ENCODE measurements at places on chromosomes 4 and X.
A peak's percentile ranks its signal among the peaks of the same experiment; 100 is the strongest.

DNA sequence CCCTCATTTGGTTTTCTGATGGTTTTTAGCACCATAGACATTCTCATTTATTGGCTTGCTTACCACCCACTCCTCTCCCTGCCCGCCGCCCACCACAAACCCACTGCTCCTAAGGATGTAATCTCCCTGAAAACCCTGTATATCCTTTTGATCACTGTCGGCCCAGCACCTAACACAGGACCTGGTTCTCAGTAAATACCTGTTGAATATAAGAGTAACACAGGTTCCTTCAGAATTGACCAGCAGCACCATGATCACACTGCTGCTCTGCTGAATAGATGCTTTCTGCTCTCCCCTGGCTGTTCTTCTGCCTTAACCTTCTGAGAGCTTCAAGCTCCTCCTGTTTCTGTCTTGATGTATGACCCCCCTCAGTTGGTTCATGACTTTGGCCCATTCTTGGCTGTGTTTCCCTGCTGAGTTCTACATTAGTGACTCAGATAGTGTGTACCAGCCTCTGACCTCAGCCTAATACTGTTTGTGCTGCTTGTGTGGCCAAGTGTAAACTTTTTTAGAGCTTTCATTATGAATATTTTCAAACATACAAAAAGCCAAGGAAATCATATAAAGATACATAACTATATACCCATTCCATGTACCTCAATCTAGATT is 265.3 kb downstream of the FRMPD4 start:
- DNase-seq, result no peak

GRCh38 chr4:13285336-13285735 is 198.8 kb downstream of the RAB28 start:
- no peak for DNase-seq

- DNase-seq, result no peak
Measured at GRCh38 chr4:87053802-87054767, 119.3 kb downstream of the AFF1 start.

DNA sequence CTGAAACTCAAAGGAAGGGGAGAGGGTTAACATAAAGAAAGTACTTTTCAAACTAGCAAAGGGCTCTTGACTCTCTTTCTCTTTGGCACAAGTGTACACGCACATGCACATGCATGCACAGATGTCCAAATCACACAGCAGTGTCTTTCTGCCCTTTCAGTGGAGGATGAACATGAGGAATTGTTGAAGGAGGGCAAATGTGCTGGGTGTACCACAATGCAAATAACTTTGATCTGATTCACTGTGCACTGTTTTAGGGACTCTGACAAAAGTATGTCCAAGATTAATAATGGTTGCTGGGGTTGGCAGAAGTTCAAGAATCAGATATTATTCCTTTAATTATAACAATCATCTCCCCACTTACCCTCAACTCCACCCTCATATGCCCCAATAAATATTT is 93.8 kb downstream of the GPC4 start:
- DNase-seq, result no peak

GRCh38 chr4:40455340-40455902 is 120.3 kb downstream of the CHRNA9 start:
- no peak for DNase-seq

- no peak for DNase-seq
Measured at GRCh38 chr4:90159193-90159592, 32.0 kb downstream of the CCSER1 start.

DNA sequence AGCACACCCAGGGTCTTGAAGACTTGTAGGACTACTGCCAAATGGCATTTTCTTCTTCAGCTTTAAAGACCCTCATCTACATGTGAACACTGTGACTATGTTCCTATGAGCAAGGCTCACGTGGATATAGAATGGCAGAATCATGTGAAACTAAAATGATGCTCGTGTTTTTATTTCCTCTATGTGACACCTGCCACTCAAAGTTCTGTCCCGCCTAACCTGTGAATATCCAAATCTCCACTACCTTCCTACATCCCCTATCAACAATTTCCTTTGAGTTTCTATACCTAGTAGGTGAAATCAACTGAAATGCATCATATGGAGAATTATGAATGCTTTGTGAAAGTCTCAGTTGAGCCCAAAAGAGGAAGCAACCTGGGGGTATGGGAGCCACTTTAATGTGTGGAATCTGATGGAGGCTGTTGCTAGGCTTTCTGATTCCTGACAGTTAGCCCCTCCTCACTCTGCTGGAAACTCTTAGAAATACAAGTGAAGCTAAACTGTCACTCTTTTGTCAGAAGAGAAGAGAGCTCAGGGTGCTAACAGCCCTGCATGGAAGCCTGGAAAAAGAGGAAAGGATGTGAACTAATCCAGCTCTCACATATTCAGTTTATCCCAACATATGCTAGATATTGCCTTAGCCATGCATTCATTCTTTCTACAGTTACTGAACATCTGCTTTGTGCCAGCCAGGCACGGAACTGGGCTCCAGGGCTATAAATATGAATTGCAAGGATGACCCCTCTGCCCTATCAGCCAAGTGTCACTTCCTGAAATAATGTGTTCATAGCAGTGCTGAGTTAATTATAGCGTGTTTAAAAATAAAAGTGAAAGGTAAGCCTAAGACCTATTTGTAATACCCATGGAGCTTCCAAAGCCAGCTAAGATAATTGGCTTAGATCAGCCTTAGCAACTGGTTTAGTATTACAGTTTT is 11.0 kb downstream of the LHFPL1 start:
- DNase-seq, result no peak

- DNase-seq, result no peak
Measured at GRCh38 chr4:39305912-39306677, 60.1 kb downstream of the RFC1 start.

DNA sequence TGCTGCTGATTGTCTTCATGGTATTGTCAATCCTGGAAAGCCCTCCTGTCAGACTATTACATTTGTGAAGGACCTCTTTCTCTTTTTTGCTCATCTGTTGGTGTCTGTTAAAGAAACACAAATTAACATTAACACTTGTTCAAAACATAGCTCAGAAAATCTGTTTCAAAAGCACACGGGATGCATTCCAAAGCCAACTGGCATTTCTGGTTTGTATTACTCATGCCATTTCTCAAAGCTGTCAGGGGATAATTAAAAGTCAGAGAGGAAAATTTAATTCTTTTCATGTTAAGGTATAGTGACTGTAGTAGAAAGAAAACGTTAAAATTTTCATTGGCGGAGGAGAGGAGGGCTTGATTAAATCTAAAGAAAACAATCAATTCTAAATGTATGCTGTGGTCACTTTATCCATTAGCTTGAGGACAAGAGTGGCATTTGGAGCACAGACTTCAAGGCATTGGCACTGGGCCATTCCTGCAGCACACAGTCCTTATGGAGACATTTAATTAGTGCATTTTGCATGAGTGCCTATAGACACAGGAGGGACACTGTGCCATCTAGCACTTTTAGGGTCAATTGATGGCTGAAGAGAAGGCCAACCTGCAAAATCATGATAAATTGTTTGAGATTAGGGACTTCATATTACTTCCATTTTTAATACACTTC is 21.2 kb upstream of the GLRA2 start:
- no peak for DNase-seq

GRCh38 chr4:175833574-175834311 is 21.7 kb upstream of the GPM6A start:
- no peak for DNase-seq

- DNase-seq, result peak; percentile 71
Measured at GRCh38 chr4:153488006-153488891, 22.1 kb downstream of the TMEM131L start.

DNA sequence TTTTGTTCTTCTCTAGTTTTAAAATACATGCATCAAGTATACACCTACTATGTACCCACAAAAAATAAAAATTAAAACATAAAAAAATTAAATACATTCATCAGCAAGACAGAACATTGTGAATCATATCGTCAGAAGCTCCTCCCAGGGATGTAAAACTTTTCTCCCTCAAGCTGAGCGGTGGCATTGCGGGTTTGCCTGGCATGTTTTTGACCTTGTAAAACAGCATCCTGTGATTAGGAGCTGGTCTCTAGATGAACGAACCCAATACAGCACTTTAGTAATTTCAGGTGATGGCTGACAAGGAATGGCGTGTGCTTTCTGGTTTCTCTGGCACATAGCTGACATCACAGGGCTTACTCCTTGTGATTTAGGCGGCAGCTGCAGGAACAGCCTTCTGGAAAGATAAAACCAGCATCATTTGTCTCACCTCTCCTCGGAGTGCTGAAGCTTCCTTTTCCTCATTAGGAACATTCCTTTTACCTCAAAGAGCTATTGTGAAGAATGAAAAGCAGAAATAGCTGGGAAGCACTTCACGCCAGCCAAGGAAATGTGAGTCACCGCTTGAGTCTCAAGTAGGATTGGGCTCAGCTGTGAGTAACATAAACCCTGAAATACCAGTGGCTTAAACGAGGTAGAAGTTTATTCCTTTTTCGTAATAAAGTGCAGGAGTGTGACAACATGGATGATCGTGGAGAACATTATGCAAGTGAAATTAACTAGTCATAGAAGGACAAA is 44.3 kb downstream of the NYX start:
- DNase-seq, result no peak

GRCh38 chr4:36267486-36268268 is 13.7 kb upstream of the DTHD1 start:
- DNase-seq, result no peak

DNA sequence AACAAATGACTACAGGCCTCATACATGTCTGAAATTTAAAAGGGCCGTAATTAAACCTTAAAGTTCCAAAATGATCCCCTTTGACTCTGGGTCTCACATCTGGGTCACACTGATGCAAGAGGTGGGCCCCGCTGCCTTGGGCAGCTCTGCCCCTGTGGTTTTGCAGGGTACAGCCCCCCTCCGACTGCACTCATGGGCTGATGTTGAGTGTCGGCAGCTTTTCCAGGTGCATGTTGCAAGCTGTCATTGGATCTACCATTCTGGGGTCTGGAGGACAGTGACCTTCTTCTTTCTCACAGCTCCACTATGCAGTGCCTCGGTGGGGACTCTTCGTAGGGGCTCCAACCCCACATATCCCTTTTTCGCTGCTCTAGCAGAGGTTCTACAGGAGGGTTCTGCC is 1537.9 kb downstream of the PCDH18 start:
- no peak for DNase-seq

- peak; percentile 6 for DNase-seq
Measured at GRCh38 chr4:79042079-79042674, 102.9 kb upstream of the PAQR3 start.

DNA sequence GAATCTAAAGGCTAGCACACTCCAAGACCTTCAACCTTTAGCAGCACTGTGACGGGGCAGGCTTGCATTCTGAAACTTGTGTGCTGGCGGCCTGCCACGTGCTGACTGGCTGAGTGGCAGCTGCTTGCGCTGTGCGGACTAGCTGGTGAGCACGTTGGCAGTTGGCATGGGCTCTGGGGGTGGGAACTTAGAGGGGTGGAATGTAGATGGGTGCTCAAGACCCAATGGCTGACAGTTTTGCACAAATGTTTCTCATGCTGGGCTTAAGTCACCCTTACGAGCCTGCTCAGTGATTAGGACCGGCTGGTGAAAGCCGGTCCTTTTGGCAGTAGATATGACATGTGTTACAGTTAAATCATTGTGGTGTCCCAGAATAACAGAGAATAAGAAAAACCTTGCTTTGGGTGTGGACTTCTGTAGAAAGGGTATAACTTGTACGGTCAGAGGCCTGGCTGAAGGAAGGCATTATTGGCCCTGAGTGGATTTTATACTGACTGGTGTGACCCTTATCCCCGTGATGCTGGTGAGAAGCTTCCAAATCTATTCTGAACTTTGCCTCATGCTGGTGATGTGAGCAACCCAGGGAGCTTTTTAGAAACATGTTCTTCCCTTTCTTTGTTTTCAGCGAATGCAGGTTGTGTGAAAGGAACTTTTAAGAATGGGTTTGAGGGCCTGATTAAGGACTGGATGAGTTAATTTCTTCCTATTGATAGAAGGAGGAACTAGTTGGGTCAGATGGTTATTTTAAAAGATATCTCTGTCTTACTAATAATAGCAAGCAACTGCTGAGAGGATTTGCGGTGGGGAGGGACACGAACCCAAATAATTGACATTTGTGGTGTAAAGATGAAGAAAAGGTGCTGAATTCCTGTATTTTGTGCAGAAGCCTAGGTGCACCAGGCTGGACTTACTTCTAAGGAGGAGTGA is 107.4 kb upstream of the SLC4A4 start:
- no peak for DNase-seq

- DNase-seq, result no peak
Measured at GRCh38 chrX:49071877-49072711, 1.7 kb downstream of the PRAF2 start.

- no peak for DNase-seq
Measured at GRCh38 chr4:6464842-6465588, 7.4 kb downstream of the PPP2R2C start.

DNA sequence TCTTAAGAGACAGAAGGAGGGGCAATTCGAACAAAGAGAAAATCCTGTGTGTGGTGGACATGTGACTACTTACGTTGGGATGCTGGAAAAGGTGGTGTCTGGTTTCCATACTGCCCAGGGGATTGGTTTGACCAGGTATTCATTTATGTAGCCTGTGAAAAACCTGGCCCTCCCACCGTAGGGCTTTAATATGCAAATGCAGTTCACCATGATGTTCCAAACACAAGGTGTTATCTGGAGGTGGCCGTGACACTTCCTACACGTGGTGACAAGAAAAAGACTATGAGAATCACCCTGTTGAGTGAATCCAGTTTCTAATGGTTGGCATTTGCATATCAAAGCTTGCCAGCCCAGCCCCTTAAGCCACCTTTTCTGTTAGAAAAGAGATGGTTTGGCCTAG is 27.9 kb downstream of the UGT2B4 start:
- DNase-seq, result no peak

- no peak for DNase-seq
Measured at GRCh38 chrX:101383679-101384205, 2.2 kb downstream of the BTK start.

DNA sequence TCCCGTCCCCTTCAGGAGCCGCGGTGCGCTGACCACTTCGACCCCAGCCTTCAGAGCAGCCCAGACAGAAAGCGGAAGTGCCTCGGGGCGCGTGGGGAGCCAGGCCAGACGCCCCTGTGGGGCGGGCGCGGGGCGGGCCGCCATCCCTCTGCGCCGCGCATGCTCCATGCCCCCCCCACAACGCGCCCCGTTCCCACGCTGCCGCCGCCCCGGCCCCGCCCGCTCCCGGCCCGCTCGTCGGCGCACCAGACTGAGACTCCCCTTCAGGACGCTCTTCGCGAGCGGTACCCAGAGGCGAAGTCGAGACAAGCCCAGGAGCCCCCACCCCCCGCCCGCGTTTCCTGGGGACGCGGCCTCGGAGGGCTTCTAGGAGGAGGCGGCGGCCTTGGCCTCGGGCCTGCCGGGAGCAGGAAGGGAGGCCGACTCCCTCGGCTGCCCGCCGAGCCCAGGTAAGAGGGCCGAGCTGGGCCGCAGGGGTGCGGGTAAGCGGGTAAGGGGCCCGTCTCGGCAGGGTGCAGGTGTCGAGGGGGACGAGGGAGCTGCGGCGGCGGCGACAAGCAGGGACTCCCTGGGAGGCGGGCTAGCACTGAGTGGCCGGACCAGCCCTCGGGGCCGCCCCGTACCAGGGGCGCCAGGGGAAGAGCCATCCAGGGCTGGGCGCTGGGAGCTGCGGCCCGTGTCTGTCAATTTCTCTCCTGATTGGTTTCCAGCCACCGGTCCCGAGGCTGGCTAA is at the start of gene ZFP92:
Gene ZFP92 (plus strand): TSS at position 218 of the 733 bp plus-strand sequence. CDS start 6,851 bp downstream, outside the sequence.
- no peak for DNase-seq

GRCh38 chr4:3046623-3047022 is 27.7 kb downstream of the HTT-AS start:
- DNase-seq, result no peak

- DNase-seq, result no peak
Measured at GRCh38 chr4:176791591-176792325, 964 bp downstream of the VEGFC start.

GRCh38 chr4:74931376-74931775 is 1.5 kb upstream of the PARM1 start:
- no peak for DNase-seq

GRCh38 chr4:67087897-67088296 is 457.4 kb downstream of the CENPC start:
- DNase-seq, result peak; percentile 38
